ENCODE measurements at places on chromosomes 11 and 22. TPM values are rescaled to one million over a fixed set of nuclear protein-coding genes. Genes with fewer than 3 reads are reported as not detected.

- no peak overlapping the region for H3K27ac ChIP-seq
- H3K36me3 ChIP-seq: peaks cover 5% of the 10 kb centered on the region
- H3K27me3 ChIP-seq: no peaks in the 10 kb centered on the region
Measured at GRCh38 chr11:7657306-7658025, 15.8 kb downstream of the CYB5R2 start.

DNA sequence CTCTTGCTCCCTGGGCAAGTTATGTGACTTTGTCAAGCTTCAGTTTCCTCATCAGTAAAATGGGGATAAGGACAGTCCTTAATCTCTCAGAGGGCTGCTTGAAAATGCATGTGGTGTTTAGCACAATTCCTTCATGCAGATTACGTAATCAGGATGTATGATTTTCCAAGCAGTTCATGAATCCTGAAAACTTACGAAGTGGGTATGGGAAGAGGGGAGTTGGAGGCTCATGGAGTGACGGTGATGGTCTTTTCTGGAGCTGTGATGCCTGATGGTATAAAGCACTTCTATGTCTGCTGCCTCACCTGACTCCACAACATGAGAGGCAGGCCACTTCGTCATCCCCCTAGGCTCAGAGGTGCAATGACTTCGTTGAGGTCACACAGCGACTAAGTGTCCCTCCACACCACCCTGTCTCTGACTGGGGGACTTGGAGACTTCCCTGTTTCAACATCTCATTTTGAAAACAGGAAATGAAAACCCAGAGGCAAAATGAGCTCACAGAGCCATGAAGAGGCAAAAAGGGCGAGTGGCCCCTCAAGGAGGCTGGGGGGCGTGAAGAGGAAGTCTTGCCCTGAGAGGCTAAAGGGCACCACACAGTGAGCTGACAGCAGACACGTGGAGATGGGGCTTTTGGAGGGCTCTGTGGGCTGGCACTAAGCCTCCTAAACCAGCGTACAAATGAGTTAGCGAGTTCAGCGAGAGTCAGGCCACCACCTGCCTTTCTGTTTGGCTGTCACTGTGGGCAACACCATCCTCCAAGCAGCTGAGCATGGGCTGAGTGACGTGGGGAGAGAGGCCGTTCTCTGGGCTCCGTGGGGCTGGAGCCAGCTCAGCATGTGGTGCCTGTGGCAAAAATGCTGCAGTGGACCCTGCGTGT is 10.1 kb downstream of the MCM5 start:
- no peak overlapping the region for H3K4me3 ChIP-seq
- H3K27me3 ChIP-seq: no peaks in the 10 kb centered on the region
- H3K36me3 ChIP-seq: peaks cover 35% of the 10 kb centered on the region
- H3K27ac ChIP-seq: peak overlapping the region; percentile 52

- no peaks in the 10 kb centered on the region for H3K27me3 ChIP-seq
- no peaks in the 10 kb centered on the region for H3K36me3 ChIP-seq
- H3K4me3 ChIP-seq: no peak overlapping the region
- DNase-seq: no peak
Measured at GRCh38 chr11:77823775-77824174, 2.8 kb downstream of the AAMDC start.

GRCh38 chr11:124961972-124962609 is 8.1 kb downstream of the CCDC15 start:
- no peak overlapping the region for H3K27ac ChIP-seq
- no peak for DNase-seq
- H3K4me1 ChIP-seq: no peaks in the 10 kb centered on the region
- no peaks in the 10 kb centered on the region for H3K27me3 ChIP-seq
- H3K36me3 ChIP-seq: no peaks in the 10 kb centered on the region

DNA sequence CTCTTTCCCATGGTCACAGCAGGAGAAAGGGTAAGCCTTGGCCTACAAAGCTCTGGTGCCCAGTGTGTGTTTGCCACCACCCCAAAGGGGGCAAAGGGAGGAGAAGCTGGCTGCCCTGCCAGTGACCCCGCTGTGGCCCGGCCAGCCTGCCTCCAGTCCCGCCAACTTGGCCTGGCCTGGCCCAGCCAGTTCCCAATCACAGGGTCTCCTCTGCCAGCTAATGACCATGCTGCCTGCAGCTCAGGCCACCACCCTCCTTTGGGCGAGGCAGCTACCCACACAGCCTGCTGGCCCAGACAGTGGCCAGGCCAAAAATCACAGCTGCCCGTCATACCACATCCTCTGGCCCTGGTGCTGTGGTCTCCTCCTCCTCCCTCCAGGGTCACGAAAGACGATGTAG is 5.1 kb downstream of the GDPD5 start:
- H3K27me3 ChIP-seq: peaks cover 19% of the 10 kb centered on the region
- DNase-seq: no peak
- no peak overlapping the region for H3K27ac ChIP-seq
- H3K4me1 ChIP-seq: peaks cover 14% of the 10 kb centered on the region

- no peaks in the 10 kb centered on the region for H3K36me3 ChIP-seq
- H3K4me1 ChIP-seq: no peaks in the 10 kb centered on the region
- H3K4me3 ChIP-seq: no peak overlapping the region
- no peak for DNase-seq
Measured at GRCh38 chr11:33248416-33248971, 8.7 kb upstream of the HIPK3 start.

- H3K27ac ChIP-seq: peak overlapping the region; percentile 77
- H3K4me1 ChIP-seq: peaks cover 6% of the 10 kb centered on the region
- no peaks in the 10 kb centered on the region for H3K27me3 ChIP-seq
Measured at GRCh38 chr22:27755521-27756211, 45.9 kb downstream of the MN1 start.

KIAA1671 gene
- total RNA-seq: 107 TPM

DEUP1 gene
- not detected for total RNA-seq

DMC1 gene
- 0.32 TPM for total RNA-seq

GRCh38 chr11:16632295-16633200 is 105.9 kb upstream of the C11orf58 start:
- H3K4me1 ChIP-seq: no peaks in the 10 kb centered on the region
- H3K4me3 ChIP-seq: no peak overlapping the region
- no peaks in the 10 kb centered on the region for H3K36me3 ChIP-seq
- no peak for DNase-seq

DNA sequence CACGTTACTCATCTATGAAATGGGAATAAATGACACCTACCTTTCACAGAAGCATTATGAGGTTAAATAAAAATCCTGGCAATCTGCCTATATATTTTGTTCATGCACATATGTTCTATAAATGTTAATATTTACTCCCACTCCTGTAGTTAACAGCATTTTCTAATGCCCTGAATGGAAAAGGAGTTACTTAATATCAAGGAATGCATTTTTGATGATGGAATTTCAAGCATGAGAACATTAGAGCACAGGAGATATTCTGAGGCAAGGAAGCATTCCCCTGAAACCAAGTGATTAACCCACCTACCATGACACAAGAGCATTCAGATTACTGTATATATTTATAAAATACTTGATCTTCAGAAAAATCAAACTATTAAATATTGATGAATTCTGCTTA is 102.1 kb downstream of the ARHGAP32 start:
- DNase-seq: no peak
- no peak overlapping the region for H3K4me3 ChIP-seq
- H3K27ac ChIP-seq: no peak overlapping the region
- no peaks in the 10 kb centered on the region for H3K4me1 ChIP-seq
- H3K36me3 ChIP-seq: no peaks in the 10 kb centered on the region

- peaks cover 2% of the 10 kb centered on the region for H3K27me3 ChIP-seq
- H3K27ac ChIP-seq: no peak overlapping the region
- no peak overlapping the region for H3K4me3 ChIP-seq
- DNase-seq: no peak
- H3K36me3 ChIP-seq: no peaks in the 10 kb centered on the region
- H3K4me1 ChIP-seq: no peaks in the 10 kb centered on the region
Measured at GRCh38 chr11:13784855-13785254, 116.4 kb downstream of the FAR1 start.

- H3K36me3 ChIP-seq: no peaks in the 10 kb centered on the region
- no peak for DNase-seq
- H3K27ac ChIP-seq: no peak overlapping the region
- no peaks in the 10 kb centered on the region for H3K27me3 ChIP-seq
- no peaks in the 10 kb centered on the region for H3K4me1 ChIP-seq
Measured at GRCh38 chr22:30408388-30409102, 11.7 kb downstream of the SEC14L2 start.

ART1 gene
- not detected for total RNA-seq

DNA sequence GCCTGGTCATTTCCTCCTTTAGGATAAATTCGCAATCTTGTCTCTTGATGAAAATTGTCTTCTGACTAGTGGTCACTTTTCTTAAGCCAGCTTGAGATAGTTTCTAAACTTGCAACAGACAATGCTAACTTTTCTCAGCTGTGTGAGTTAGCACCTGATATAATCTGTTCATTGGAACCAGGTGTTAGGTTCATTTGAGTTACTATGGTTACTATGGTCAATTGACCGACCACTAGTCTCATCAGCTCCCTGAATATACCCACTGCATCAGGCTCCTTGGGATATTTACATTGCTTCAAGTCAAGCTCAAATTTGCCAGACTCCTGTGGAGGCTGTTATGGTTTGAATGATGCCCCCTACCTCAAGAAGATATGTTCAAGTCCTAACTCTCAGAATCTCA is 54.5 kb downstream of the SC5D start:
- H3K4me1 ChIP-seq: no peaks in the 10 kb centered on the region
- no peak overlapping the region for H3K4me3 ChIP-seq

- H3K27ac ChIP-seq: peak overlapping the region; percentile 73
- H3K4me1 ChIP-seq: peaks cover 19% of the 10 kb centered on the region
- H3K36me3 ChIP-seq: peaks cover 4% of the 10 kb centered on the region
- H3K27me3 ChIP-seq: no peaks in the 10 kb centered on the region
- DNase-seq: peak; percentile 33
Measured at GRCh38 chr22:31625661-31626426, 36.2 kb downstream of the PISD start.

RTN4R gene
- not detected for total RNA-seq

SPDYC gene
- not detected for total RNA-seq

DNA sequence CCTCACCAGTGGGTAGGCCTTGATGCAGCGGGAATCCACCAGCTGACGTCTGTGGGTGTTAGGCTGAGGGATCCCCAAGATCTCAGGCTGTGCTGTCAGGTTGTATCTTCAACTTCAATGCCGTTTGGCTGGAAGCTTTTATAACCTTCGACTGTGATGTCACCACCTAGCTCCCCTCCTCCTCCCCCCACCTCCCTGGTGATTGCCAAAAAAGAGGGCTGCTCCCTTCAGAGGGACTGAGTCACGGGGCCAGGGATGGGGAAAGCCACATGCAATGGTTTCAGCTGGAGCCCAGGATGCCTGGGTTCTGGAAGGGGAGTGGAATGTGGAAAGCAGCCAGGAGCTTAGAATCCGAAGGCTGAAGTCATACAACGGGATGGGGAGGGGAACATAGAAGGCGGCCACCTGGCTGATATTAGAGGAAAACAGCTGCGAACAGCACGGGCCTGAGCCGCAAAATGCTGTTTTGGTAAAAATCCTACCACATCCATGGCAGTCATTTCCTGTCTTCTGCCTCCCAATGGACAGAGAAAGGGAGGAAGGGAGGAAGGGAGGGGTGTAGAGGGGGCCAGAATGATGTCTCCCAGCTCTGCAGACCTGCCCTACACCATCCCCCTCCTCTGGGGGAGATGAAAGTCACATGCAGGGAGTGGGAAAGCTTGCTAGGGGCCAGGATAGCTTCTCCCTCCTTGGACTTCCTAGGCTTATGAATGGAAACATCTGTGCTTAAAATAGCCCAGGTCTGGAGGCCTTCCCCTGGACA is at the start of gene LRRN4CL:
LRRN4CL (minus strand) TSS at position 110 of the 763 bp plus-strand sequence. CDS start 1,022 bp downstream, outside the sequence.
- H3K4me3 ChIP-seq: peak within 1 kb of the TSS; percentile 33
- peaks cover 12% of the 10 kb centered on the region for H3K4me1 ChIP-seq
- no peaks in the 10 kb centered on the region for H3K36me3 ChIP-seq
- DNase-seq: peak; percentile 67
- peak within 1 kb of the TSS; percentile 41 for H3K27ac ChIP-seq

C11orf91 gene
- not detected for total RNA-seq

NXPE2 gene
- 20.2 TPM for total RNA-seq

MS4A15 gene
- not detected for total RNA-seq

GRCh38 chr22:28594797-28595462 is 84.7 kb downstream of the TTC28 start:
- H3K27ac ChIP-seq: no peak overlapping the region
- DNase-seq: no peak
- H3K4me3 ChIP-seq: no peak overlapping the region
- peaks cover 2% of the 10 kb centered on the region for H3K4me1 ChIP-seq

GRCh38 chr11:78041843-78042440 is 18.9 kb upstream of the KCTD14 start:
- peaks cover 60% of the 10 kb centered on the region for H3K4me1 ChIP-seq
- no peaks in the 10 kb centered on the region for H3K27me3 ChIP-seq
- H3K36me3 ChIP-seq: no peaks in the 10 kb centered on the region
- no peak for DNase-seq
- H3K27ac ChIP-seq: no peak overlapping the region

Data from transverse colon (tissue), 4 donors.